ENCODE measurements at places on chromosomes 4 and X.

DNA sequence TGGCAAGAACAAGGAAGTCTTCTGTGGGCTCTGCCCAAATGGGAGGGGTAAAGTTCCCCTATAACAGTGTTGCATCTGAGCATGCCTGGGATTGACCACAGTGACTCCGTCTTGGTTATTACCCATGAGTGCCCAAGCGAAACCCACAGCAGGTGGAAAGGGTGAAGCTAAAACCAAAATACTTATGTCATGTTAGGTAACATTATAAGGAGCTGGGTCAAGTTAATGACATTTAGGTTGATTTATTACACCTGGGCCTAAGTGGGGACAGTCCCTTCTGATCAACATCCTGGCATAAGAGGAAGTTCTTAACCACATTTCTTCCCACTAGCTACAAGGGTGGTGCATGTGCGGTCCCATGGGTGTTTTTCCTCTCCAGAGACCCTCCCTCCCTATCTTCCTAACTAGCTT lies 1.3 kb upstream of the ZNF732 start:
- DNase-seq, result no peak

DNA sequence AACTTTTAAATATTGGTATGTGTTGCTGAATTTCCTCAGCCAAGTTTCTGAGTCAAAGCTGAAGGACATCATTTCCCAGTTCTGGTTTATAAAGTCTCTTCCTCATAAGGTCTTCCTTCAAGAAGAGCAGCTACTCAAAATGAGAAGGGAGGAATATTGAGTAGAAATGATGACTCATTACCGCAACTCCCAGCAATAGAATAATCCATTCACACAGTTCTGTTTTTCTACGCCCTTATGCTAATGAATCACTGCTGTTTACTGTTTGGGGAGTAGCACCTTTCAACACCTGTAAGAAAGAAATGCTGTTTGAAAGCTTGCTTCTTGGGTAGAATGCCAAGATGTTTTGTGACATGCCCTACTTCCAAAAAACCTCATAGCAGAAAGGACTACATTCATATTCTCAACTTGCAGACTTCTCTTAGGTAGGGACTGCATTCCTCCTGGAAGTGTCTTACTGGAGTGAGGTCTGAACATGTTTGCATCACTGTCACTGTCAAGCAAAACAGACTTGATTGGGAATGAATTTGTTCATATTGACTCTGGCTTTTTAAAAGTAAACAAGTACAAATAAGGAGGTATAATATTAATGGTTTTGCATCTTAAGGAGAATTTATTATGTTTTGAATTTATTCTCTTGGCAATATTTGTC lies 147.2 kb upstream of the BANK1 start:
- DNase-seq, result no peak

GRCh38 chr4:78039678-78040077 lies 17.4 kb upstream of the FRAS1 start:
- no peak for DNase-seq

GRCh38 chrX:111170017-111170416 lies 74.0 kb downstream of the PAK3 start:
- no peak for DNase-seq

DNA sequence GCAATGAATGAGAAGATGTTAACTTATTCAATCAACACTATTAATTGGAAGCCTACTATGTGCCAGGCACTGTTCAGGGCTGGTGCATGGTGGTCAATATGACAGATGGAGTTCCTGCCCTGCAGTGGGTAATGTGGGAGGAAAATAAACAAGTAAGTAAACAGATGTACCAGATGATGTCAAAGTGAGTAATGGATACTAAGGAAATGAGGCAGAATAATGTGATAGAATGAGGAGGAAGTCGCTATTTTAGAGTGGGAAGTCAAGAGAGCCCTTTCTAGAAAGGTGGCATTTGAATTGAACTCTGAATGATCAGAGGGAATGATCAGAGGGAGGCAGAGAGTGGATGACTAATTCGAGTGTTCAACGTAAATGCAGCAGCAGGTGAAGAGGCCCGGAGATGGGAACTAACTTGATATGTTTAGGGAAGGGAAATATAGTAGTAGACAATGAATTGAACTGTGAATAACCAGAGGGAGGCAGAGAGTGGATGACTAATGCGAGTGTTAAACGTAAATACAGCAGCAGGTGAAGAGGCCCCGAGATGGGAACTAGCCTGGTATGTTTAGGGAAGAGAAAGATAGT lies 48.3 kb downstream of the HMGB3 start:
- DNase-seq, result no peak

GRCh38 chr4:183758061-183758757 lies 99.1 kb downstream of the TRAPPC11 start:
- no peak for DNase-seq

GRCh38 chr4:8410641-8411271 lies 29.8 kb downstream of the ACOX3 start:
- peak; percentile 42 for DNase-seq

DNA sequence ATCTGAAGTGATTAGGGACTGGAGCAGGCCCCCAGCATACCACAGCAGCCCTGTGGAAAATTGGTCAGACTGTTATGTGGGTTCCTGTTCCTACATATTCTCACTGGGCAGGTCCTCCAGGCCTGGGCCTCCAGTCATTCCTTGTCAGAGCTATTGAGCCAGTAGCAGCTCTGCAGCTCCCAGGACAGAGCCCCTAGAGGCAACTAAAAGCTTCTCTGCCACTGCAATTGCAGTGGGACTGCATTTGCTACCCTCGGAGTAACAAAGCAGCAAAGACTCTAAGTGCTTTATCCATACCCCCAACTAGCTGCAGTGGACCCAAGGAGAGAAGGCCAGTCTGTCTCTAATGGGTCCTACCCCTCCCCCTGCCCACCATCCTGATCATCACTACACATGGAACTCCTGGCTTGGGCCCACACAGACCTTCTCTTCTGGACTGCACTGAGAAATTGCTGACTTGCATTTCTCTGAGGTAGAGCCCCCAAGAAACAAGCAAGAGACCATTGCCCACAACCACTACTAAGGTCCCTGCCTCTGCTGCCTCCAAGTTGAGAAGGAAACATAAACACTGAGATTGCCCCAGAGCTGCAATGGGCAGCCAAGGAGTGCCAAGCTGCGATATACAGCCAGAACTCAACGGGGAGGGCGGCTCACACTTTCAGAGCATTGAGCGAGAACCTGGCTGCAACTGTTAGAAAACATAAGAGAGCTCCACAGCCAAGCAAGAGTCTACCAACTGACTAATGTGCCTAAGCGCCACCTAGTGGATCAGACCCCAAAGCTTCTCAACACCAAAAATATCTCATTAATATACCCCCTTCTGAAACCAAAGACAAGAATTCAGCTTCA lies 738.7 kb upstream of the NDST4 start:
- DNase-seq, result no peak

DNA sequence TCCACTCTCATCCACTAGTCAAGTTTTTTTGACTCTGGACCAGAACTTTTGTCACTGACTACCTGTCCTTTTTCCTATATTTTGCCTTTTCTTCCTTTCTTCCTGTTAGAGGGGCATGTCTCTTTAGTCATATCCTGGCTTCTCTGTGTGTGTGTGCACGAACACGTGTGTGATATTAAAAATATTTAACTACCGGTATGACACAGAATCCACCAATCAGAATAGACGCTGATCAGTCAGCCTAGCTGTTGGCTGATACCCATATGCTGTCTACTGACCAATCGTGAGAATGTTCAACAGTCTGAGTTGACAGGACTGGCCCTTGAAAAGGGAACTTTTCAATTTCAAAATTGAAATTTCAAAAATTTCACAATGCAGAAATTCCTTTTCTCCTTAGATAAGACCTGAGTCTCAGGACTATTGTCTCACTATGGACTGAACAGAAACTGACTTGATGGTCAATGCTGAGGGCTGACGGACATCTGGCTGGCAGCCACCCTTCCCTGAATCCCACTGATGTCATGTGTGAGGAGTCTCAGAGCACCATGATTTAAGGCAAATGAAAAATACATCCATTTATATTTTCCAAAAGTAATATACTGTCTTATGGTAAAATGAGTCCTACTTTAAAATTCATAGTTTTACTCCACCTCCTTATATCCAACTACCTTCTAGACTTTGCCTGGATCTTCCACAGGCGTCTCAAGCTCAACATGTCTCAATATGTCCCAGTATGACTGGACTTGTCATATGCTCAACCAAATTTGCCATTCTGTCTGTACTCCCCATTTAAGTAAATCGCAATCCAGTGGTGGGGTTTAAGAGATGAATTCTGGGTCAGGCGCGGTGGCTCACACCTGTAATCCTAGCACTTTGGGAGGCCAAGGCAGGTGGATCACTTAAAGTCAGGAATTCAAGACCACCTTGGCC lies 78.0 kb downstream of the CHRNA9 start:
- no peak for DNase-seq

DNA sequence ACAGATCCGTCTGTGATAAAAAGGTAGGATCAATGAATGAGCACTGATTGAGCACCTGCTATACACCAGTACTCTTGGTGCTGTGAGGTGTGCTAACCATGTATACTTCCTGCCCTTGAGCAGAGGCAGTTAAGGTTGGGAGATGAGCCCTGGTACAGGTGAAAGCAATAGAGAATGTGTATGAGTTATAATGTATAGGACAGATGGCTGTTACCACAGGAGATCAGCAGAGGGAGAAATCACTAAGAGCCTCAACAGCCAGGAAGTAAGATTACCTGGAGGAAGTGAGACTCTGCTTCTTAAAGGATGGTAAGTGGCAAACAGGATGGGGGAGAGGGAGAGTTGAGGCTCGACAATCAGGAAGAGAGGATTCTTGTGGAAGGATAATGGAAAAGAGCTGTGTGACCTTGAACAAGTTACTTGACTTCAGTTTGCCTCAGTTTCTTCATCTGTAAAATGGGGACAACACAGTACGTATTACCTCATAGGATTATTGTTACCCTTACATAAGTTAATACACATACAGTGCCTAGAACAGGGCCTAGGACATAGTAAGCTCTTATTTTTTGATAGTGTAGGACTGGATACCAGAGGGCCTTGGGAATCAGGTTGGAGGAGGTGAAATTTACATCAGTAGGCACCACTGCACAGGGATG lies 9.1 kb downstream of the CXCR3 start:
- no peak for DNase-seq

- DNase-seq, result peak; percentile 17
These were observed 118.7 kb upstream of the AP1S2 start for GRCh38 chrX:15973299-15973698.

DNA sequence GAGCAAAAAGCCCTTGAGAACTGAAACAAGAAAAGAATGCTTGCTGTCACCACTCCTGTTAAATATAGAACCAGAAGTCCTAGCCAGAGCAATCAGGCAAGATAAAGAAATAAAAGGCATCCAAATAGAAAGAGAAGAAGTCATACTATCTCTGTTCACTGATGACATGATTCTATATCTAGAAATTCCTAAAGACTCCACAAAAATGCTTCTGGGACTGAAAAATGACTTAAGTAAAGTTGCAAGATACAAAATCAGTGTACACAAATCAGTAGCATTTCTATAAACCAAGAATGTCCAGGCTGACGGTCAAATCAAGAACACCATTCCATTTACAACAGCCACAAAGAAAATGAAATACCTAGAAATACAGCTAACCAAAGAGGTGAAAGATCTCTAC lies 552.7 kb upstream of the SLIT2 start:
- DNase-seq, result no peak

GRCh38 chrX:11097933-11098332 lies 13.2 kb upstream of the HCCS start:
- no peak for DNase-seq

- peak; percentile 26 for DNase-seq
These were observed 650.2 kb upstream of the DIPK2B start for GRCh38 chrX:45850775-45851433.

- DNase-seq, result no peak
These were observed 281.5 kb downstream of the USP46 start for GRCh38 chr4:52377563-52377962.

DNA sequence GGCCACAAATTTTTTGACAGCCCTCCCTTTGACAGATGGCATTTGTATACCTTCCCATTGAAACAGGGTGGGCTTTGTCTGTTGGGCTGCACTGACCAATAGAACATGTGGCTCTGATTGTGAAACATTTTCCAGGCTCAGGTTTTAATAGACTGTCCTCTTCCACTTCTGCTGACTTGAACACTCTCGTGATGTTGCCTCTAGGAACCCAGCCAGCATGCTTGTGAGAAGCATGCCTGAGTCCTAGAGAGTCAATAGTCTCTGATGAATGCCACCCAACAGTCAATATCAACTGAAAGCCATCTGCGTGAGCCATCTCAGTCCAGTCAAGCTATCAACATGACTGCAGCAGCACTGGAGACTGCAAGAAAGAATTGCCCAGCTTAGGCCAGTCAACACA lies 290.0 kb downstream of the SLC7A11 start:
- DNase-seq, result peak; percentile 74

DNA sequence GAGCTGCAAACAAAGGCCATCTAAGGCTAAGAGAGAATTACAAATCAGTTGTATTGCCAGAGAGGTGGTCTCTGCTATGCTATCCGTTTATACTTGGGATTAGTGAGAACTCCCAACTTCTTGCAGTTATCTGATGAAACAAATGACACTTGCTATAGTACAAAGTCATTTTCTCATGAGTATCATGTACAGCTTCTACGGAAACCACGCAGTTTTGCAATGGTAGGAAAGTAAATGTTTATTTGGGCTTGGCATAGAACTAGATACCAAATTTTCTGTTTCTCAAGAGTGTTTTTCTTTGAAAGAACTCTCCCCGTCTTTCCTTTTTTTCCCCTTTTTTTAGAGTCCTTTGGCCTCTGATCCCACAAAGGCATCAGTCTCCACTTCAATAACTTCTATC lies 128.2 kb upstream of the ENPEP start:
- DNase-seq, result peak; percentile 65

DNA sequence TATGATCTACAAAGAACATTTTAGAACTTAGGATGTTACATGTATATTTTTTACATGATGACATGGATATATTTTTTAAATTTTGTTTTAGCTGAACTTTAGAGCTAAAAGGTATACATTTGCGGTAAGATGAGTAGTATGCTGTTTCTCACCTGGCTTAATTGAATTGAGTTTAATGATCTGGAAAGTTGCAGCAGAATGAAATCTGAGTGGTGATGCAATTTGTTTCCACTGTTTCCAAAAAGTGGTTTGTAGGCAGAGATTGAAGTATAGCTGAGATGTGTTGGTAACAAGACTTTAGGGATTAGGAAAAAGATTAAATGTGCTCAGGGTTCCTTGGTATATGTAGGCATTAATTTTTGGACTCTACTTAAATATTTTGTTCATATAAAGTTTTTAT lies 68.1 kb downstream of the HPF1 start:
- DNase-seq, result no peak

DNA sequence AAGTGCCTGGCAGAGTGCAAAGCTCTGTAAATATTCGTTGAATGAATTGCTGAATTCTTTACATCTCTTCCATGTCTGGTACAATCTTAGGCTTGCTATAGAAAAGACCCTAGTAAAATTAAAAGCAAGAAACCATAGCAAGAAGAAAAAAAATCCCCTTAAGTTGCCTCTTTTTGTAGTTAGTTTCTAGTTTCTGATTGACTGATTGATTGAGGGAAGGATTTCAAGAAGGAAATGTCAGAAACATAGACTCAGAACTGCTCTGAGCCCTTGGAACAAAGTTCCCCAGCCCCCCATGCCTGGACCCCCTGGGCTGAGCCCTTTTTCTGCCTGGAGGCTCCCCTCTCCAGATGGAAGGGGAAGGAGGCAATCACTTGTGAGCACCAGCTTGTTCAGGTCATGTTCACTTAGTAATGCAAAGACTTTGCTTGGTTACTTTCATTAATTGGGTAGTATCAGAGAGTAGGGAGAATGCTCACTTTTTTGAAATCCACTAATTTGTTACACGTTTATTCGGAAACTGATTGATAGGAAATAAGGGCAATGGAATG lies 35.6 kb downstream of the DAPP1 start:
- DNase-seq, result no peak

GRCh38 chr4:173233857-173234256 lies 65.2 kb downstream of the GALNT7 start:
- DNase-seq, result no peak
